Left lung (tissue), 14 donors: ENCODE measurements at places on chromosomes 4 and X. TPM values are rescaled to one million over a fixed set of nuclear protein-coding genes. Genes with fewer than 3 reads are reported as not detected.
A peak's percentile ranks its signal among the peaks of the same experiment; 100 is the strongest.

Gene ATP8A1
- 37.2 TPM for total RNA-seq

Gene PCSK1N
- 3.9 TPM for total RNA-seq

Gene FAM53A
- total RNA-seq, result 1.9 TPM

Gene CACNA1F
- total RNA-seq, result 0.21 TPM

Gene RBM47
- total RNA-seq, result 83.5 TPM

- DNase-seq, result no peak
Observed at GRCh38 chr4:183335369-183335940, 13.2 kb upstream of the CLDN24 start.

DNA sequence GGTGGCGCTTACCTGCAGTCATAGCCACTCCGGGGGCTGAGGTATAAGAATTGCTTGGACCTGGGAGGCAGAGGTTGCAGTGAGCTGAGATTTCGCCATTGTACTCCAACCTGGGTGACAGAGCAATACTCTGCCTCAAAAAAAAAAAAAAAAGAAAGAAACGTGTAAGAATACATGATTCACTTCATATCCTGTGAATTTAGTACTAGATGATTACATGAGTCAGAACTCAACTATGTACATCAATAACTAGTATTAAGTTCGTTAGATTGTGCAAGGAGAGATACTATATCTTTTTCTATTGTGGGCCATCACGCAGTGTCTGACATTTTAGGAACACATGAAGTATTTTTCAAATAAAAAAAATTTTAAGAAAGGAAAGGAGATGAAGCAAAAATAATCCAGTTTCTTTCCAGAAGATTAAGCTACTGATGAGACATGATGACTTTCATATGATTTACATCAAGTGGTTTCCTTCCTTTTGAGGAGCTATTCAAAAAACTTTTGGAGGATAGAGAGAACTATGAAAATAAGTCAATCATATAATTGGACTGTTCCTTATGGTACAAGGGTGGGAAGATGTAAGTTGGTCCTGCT lies 64.7 kb upstream of the EXOC1L start:
- no peak for DNase-seq

DNA sequence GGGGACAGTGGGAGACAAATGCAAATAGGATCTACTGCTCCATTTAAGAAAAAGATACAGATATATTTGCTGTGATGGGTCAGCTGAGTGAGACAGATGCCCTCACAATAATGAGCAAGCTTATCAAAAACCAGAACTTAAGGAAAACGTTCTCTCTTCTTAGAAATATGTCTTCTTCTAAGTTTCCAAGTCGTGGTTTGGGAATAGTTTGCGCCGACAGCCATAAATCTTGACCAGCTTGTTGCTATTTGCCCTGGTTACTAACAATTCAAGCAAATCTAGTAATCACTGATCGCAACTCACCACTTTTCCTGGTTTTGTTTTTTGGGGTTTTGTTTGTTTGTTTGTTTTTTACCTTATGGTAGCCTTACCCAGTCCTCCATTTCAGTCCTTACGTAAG lies 67.6 kb upstream of the GUCY1A1 start:
- DNase-seq, result no peak

- no peak for DNase-seq
Observed at GRCh38 chr4:151728679-151729078, 32.1 kb downstream of the GATB start.

GRCh38 chr4:100360211-100360610 lies 157.6 kb downstream of the EMCN start:
- DNase-seq, result no peak

GRCh38 chrX:124249345-124249744 lies 83.1 kb upstream of the TEX13D start:
- no peak for DNase-seq

DNA sequence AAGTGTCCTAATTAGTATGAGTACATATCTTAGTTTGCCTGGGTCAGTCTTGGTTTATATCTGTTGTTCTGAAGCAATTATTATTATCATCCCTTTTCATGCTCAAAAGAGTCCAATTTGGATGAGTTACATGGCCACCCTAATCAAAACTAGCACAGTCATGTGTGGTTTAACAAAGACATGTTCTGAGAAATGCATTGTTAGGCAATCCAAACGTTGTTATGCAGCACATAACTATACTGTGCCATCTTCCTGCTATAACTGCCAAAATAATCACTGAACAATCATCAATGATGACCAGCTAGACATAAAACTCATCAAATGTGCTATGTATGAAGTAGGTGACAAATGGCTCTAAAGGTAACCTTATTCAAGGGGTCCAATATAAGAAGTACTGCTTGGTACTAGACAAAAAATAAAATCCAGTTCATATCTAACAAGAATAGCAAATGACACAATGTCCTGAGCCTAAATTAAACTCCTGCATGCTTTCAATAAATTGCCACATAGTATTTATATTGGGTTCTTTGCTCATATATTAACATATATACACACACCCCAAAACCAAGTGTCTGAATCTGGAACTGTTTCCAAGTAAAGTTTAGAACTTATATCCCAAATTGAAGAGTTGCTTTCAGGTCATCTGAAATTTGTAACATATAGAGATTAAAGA lies 41.9 kb downstream of the CNOT6L start:
- DNase-seq, result no peak

DNA sequence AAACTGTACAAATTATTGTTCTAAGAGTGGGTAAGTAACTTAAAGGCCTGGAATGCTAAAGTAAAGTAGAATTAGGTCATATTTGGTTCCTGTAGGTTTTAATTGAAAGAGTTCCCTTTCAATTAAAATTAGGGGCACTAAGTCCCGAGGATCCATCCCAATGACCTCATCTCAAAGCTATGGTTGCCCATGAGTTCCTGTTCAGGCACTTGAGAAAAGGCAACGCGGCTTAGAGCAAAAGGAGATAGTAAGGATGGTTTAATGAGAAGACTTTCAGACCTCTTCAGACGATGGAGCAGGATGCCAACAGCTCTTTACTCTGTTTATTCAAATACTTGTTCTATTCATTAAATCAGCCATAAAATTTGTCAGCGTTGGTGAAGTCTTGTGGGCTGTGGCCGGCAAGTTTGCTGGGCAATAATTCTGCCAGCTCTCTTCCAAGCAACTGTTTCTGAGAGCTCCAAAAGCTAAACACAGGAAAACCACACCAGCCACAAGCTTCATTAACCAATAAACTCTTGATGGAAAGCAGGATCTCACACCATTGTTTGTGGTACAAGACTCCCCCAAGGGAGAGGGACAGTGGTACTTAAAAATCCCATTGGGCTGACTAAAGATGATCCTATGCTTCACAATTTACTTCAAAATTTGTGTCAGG lies 167.4 kb downstream of the COL4A6 start:
- DNase-seq, result no peak

- no peak for DNase-seq
Observed at GRCh38 chrX:149846789-149847188, 34.2 kb upstream of the MAGEA8 start.

- DNase-seq, result no peak
Observed at GRCh38 chrX:113726466-113726865, 857.4 kb upstream of the HTR2C start.

- no peak for DNase-seq
Observed at GRCh38 chr4:150152766-150153165, 74.5 kb downstream of the DCLK2 start.

DNA sequence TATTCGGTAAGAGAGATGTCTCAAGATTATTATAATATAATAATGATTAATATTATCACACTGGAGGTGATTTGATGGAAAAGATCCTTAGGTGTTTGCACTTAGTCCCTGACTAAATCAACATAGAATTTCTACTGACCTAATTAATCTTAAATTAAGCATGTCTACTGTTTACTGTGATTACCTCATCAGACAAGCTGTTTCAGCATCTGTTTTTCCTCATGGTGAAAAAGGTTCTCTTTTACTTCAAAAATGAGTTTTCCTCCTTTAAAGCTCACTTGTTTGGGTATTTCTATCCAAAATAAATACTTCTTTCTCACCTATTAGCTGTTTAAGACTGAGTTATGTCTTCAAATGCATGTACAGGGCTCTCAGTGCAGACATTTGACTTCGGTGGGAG lies 407.8 kb downstream of the NKX6-1 start:
- no peak for DNase-seq

DNA sequence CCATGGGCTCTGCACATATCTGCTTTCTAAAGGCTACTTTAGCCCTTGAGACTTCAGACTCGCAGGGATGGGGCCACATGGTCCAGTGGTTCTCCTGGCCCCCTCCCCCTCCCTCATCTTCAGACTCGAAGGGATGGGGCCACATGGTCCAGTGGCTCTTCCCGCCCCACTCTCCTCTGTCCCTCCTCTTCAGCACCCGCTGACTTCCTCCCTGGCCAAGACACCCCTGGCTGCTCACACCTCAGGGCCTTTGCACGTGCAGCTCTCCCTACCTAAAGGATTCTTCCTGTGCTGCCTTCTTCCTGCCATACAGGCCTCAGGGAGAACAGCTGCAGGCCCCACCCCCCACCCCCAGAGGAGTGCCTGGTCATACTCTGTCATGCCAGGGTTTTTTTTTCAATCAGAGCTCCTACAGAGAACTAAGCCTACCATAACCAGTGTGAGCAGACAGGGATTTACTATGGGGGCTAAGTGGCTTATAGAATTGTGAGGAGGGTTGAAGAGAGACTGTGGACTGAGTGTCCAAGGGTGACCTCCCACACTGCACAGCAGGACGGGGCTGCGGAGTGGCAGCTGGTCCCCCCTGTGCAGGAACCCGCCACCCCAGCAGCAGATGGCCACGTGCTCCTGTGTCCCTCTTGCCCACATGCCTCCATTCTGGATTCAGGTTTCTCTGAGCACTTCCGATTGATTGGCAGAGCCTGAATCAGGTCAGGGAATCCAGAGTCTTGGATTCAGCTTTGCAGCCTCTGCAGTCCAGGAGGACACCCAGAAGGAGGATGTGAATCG lies 6.1 kb upstream of the SPON2 start:
- no peak for DNase-seq

DNA sequence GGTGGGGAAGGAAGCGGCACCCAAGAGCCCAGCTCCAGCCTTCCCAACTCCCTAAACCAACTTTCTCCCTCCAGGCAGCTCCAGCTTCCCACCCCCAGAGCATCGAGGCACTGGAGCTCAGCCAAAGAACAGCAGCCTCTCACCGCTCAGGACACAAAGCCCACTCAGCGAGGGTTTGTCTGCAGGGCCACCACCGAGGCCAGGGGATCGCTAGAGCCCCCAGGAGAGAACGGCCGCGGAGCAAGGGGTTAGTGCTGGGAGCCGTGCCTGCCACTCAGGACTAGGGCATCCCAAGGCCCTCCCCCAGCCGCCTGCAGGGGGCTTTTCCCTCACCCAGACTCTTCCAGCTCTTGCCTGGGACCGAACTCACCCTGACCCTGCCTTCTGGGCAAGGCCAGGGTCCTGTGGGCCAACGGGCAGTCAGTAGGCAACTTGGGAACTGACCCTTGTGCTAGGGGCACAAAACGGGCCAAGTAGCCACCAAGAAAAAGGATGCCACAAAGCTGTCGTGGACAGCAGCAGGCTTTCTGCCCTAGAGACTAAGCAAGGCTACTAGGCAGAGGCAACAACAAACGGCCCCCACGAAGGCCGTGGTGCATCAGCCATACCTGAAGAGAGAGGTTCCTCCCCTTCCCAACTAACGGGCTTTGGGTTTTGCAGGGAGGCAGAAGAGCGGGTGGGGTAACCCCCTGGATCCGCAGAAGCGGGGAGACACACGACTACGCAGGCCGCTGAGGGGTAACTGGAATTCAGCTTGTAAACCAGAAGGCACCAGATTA lies 2.3 kb downstream of the HCFC1 start:
- DNase-seq, result peak; percentile 32
